ENCODE measurements at places on chromosomes 3 and 15.
A peak's percentile ranks its signal among the peaks of the same experiment; 100 is the strongest.

DNA sequence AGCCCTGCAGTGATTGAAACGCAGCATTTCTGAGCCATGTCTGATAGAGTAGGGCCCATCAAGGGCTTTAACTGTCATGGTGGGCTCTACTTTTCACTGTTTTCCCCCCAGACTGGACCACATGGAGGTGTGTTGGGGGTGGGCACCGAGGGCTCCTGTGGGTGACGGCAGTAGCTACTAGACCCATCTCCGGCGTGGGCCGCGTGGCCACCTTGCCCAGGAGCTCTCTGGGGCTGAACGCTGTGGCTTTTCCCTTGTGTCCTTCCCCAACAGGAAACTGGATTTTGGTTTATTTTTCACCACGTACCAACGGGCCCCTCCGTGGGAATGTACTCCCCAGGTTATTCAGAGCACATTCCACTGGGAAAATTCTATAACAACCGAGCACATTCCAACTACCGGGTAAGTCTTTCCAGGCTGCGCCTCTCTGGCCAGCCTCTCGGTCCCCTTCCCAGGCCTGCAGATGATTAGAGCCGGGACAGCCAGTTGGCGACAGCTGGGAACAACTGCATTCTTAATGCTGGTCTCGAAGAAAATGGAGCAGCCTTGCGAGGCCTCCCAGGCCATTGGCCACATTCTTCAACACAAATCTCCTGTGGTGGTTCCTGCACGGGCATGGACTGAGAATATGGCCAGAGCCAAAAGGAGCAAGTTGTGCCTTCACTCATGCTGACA is 67.7 kb downstream of the MESD start:
- no peak overlapping the region for H3K4me3 ChIP-seq
- peaks cover 8% of the 10 kb centered on the region for H3K36me3 ChIP-seq
- no peak for DNase-seq
- no peaks in the 10 kb centered on the region for H3K27me3 ChIP-seq
- H3K27ac ChIP-seq: no peak overlapping the region

- H3K27ac ChIP-seq: no peak overlapping the region
- H3K4me1 ChIP-seq: peaks cover 4% of the 10 kb centered on the region
- H3K4me3 ChIP-seq: no peak overlapping the region
- H3K27me3 ChIP-seq: no peaks in the 10 kb centered on the region
- DNase-seq: no peak
- H3K36me3 ChIP-seq: no peaks in the 10 kb centered on the region
Observed at GRCh38 chr3:20047341-20047779, 7.1 kb downstream of the KAT2B start.

DNA sequence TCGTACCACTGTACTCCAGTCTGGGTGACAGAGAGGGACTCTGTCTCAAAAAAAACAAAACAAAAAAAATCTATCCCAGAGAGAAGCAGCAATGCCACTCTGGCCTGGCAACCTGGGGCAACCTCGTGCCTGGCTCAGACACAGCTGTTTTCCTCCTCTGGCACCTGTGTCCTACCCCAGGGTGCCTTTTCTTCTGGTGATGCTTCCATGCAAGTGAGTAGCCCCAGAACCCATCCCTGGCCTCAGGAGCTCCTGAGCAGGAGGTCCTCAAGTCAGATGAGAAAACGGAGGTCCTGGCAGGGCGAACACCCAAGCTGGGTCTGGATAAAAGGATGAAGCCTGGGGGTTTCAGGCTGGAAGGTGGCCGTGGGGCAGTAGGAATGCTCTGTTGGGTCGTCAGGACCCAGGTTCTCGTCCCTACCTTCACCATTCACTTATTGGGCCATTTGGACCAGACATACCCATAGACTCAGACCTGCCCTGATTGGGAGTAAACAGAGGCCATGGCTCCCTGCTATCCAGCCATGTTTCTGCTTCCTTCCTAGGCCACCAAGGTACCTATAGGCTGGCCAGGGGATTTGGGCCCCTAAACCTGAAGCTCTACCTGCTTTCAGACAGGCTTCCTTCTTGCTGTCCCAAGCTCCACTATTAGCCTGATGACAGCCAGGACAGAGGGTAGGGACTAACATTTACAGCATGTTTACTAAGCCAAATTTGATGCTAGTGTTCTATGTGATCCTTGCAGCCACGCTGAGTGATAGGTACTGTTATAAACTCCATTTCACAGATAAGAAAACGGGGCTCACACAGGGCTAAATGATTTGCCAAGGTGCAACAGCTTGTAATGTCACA is 102.2 kb downstream of the DAPK2 start:
- H3K27me3 ChIP-seq: no peaks in the 10 kb centered on the region
- no peak overlapping the region for H3K27ac ChIP-seq
- DNase-seq: no peak
- H3K4me3 ChIP-seq: no peak overlapping the region

GRCh38 chr3:73475175-73475574 is 149.6 kb downstream of the PDZRN3 start:
- H3K36me3 ChIP-seq: no peaks in the 10 kb centered on the region
- no peak for DNase-seq
- H3K4me3 ChIP-seq: no peak overlapping the region
- H3K27me3 ChIP-seq: no peaks in the 10 kb centered on the region
- no peak overlapping the region for H3K27ac ChIP-seq
- no peaks in the 10 kb centered on the region for H3K4me1 ChIP-seq

DNA sequence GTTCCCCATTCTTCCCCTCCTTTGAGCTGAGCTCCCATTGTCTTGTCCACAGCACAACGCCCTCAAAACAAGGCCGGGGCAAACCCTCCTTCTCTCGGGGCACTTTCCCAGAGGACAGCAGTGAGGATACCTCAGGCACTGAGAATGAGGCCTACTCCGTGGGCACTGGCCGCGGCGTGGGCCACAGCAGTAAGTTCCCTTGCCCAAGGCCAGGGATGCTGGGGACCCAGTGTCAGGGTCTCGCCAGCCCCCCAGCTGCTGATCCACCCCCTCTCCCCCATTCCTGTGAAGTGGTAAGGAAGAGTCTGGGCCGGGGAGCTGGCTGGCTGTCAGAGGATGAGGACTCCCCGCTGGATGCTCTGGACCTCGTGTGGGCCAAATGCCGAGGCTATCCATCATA is 4.2 kb upstream of the OGG1 start:
- no peak overlapping the region for H3K27ac ChIP-seq
- no peak for DNase-seq
- H3K4me3 ChIP-seq: no peak overlapping the region
- H3K36me3 ChIP-seq: peaks cover 72% of the 10 kb centered on the region

DNA sequence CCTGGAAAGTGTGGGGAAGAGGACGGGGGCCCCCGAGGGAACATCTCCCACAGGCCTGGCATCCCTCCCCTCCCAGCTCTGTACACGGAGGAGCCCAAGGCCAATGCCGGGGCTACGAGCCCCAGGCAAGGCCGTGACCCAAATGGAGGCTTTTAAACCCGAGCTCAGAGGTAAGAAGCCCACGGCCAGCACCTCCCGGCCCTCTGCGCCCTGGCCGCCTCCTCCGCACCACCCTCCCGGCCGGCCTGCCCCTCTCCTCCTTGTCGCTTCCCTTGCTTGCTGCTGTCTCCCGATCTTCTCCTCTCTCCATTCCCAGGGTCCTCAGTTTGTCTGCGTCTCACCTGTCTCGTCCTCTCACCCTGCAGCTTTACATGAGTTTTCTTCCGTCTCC is 1.3 kb downstream of the MUC4 start:
- no peaks in the 10 kb centered on the region for H3K27me3 ChIP-seq
- no peaks in the 10 kb centered on the region for H3K36me3 ChIP-seq
- no peak for DNase-seq

GRCh38 chr3:29614954-29615353 is 334.1 kb downstream of the RBMS3 start:
- no peaks in the 10 kb centered on the region for H3K36me3 ChIP-seq
- H3K27ac ChIP-seq: no peak overlapping the region
- no peak for DNase-seq

DNA sequence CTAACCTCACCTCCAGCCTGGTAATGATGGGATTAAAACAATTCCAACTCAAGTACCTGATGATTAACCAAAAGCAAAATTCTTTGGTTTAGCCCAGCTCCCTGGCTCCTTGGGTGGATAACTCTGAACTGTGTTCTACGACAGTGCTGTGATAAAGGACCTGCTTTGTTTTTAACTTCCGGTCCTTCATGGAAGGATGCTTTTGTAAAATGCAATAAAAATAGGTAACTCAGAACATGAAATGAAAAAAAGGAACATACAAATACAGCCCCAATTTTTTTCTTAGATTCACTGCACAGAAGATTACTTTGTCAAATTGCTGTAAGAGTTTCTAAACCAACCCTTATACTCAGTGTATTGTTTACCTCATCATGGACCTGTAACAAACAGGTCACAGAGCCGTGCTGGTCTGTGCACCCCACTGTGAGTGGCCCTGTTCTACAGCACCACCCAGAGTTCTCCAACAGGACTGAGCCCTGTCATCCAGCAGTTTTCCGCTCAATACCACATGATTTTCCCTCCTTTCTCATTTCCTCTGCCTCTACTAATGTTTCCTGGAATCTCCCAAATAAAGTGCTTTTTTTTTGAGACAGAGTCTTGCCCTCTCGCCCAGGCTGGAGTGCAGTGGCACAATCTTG is 4.9 kb upstream of the PCYT1A start:
- no peak for DNase-seq
- no peaks in the 10 kb centered on the region for H3K36me3 ChIP-seq
- no peak overlapping the region for H3K27ac ChIP-seq
- H3K27me3 ChIP-seq: no peaks in the 10 kb centered on the region
- H3K4me3 ChIP-seq: no peak overlapping the region

DNA sequence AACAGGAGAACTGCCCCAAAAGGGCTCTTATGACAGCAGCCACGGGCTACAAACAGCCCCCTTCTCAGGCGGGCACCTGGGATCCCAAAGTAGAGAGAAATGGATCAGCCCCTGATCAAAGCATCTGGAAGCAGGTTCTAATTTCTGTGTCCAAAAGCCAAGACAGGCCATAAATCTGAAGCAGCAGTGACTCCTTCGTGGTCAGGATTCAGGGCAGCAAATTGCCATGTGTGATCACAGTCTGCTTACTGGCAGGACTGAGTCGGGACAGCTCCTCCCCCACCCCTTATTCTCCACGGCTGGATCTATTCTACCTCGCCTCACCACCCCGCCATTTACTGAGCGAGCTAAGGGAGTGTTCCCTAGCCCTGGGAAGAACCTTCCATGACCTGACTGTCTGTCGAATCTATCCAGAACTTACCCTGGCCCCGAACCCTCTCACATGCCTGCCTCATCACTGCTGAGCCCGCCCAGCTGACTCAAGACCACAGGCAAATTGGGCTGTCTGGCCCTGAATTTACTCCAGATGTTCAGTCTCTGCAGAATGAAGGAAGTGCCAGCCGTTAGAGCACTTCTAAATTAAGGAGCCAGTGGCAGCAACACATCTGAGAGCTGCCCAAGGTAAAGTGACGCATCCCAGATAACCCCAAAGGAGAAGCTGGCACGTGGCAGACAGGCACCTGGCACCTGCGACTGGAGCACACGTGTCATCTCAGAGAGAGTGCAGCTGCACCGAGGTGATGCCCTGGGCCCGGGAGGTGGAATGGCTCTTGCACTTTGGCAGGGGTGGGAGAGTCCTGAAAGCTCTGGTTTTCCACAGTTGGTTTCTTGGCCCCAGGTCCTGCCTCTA is 1.3 kb downstream of the LRRC15 start:
- no peaks in the 10 kb centered on the region for H3K4me1 ChIP-seq
- no peak overlapping the region for H3K27ac ChIP-seq
- H3K36me3 ChIP-seq: no peaks in the 10 kb centered on the region
- DNase-seq: no peak

DNA sequence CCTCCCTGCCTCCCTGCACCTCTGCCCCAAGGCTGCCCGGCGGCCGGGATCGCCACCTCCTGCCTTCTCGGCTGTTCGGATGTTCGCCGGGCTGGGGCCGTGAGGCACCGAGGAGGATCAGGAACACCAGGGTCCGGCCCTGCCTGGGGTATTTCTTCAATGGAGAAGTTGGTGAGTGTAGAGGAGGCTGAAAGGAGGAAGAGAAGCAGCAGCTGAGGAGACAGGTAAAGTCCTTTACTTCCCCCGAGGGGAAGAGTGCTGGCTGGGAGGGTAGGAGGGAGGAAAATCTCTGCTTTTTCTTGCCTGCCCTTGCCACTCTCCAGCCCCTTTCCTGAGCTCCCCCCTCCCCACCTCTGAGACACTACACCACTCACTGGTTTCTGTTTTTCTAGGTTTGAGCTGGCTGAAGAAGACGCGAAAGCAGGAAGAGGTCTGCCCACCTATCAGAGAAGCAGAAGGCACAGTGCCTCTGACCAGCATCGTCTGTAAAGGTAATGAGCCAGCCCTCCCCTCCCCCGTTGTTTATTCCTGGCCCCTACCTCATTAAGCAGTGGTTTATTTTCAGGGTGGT is 519 bp downstream of the ASB7 start:
- no peak for DNase-seq
- H3K4me3 ChIP-seq: peak overlapping the region; percentile 75
- H3K36me3 ChIP-seq: no peaks in the 10 kb centered on the region
- no peaks in the 10 kb centered on the region for H3K27me3 ChIP-seq

- no peaks in the 10 kb centered on the region for H3K27me3 ChIP-seq
- H3K4me3 ChIP-seq: no peak overlapping the region
- no peak overlapping the region for H3K27ac ChIP-seq
- H3K36me3 ChIP-seq: no peaks in the 10 kb centered on the region
- DNase-seq: peak; percentile 27
Observed at GRCh38 chr3:128328546-128329458, 137.9 kb downstream of the DNAJB8 start.

GRCh38 chr3:194346621-194347020 is 4.5 kb downstream of the CPN2 start:
- H3K27me3 ChIP-seq: no peaks in the 10 kb centered on the region
- H3K4me1 ChIP-seq: no peaks in the 10 kb centered on the region
- H3K4me3 ChIP-seq: no peak overlapping the region
- DNase-seq: no peak
- H3K27ac ChIP-seq: no peak overlapping the region

GRCh38 chr15:71189718-71190117 is 74.4 kb downstream of the THSD4 start:
- no peak overlapping the region for H3K4me3 ChIP-seq
- no peaks in the 10 kb centered on the region for H3K36me3 ChIP-seq
- no peaks in the 10 kb centered on the region for H3K4me1 ChIP-seq
- DNase-seq: no peak
- H3K27me3 ChIP-seq: no peaks in the 10 kb centered on the region

GRCh38 chr3:156964577-156964976 is 138.4 kb downstream of the LEKR1 start:
- no peaks in the 10 kb centered on the region for H3K27me3 ChIP-seq
- H3K4me3 ChIP-seq: no peak overlapping the region
- no peaks in the 10 kb centered on the region for H3K36me3 ChIP-seq
- H3K4me1 ChIP-seq: no peaks in the 10 kb centered on the region

- no peaks in the 10 kb centered on the region for H3K4me1 ChIP-seq
- no peaks in the 10 kb centered on the region for H3K36me3 ChIP-seq
- no peaks in the 10 kb centered on the region for H3K27me3 ChIP-seq
- H3K27ac ChIP-seq: no peak overlapping the region
- no peak overlapping the region for H3K4me3 ChIP-seq
- DNase-seq: no peak
Observed at GRCh38 chr15:69289342-69290146, 9.2 kb upstream of the PAQR5 start.

DNA sequence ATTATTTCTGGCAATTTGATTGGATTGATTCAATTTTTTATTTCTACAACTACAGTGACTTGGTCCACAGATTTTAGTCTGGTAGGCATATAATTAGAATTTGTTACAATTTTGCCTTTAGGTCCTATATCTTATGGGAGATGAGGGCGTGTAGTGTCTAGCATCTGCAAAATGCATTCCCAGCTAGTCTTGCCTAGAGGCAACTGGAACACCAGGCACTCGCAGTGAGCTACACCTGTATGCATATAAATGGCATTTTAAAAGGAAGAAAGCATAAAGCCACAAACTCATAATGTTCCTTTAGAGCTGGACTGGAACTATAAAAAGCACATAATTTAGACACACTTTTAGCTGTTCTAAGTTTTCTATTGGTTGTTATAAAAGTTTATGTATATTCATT is 17.9 kb upstream of the SPPL2A start:
- no peak for DNase-seq
- H3K4me3 ChIP-seq: no peak overlapping the region
- H3K27me3 ChIP-seq: no peaks in the 10 kb centered on the region
- no peaks in the 10 kb centered on the region for H3K4me1 ChIP-seq
- H3K36me3 ChIP-seq: no peaks in the 10 kb centered on the region

All from ascending aorta (tissue), 2 donors.